Activated CD4-positive, alpha-beta memory T cell treated with anti-CD3 and anti-CD28 coated beads for 36 hours (primary cell): ENCODE measurements at places on chromosomes 5 and 9. TPM values are rescaled to one million over a fixed set of nuclear protein-coding genes. Genes with fewer than 3 reads are reported as not detected.

NIPBL gene
- total RNA-seq, result 40.4 TPM

SPINK13 gene
- not detected for total RNA-seq

TAF11L11 gene
- not detected for total RNA-seq

ADCY2 gene
- not detected for total RNA-seq

CCDC192 gene
- total RNA-seq, result not detected

NUTM2G gene
- not detected for total RNA-seq

GRCh38 chr9:132003319-132003704, 76.4 kb downstream of the MED27 start:
- no peak for DNase-seq

- no peak for DNase-seq
These were observed 160.5 kb downstream of the EPB41L4A start for GRCh38 chr5:112258571-112258970.

GRCh38 chr9:116632990-116633838, 53.9 kb upstream of the TRIM32 start:
- no peak for DNase-seq

DNA sequence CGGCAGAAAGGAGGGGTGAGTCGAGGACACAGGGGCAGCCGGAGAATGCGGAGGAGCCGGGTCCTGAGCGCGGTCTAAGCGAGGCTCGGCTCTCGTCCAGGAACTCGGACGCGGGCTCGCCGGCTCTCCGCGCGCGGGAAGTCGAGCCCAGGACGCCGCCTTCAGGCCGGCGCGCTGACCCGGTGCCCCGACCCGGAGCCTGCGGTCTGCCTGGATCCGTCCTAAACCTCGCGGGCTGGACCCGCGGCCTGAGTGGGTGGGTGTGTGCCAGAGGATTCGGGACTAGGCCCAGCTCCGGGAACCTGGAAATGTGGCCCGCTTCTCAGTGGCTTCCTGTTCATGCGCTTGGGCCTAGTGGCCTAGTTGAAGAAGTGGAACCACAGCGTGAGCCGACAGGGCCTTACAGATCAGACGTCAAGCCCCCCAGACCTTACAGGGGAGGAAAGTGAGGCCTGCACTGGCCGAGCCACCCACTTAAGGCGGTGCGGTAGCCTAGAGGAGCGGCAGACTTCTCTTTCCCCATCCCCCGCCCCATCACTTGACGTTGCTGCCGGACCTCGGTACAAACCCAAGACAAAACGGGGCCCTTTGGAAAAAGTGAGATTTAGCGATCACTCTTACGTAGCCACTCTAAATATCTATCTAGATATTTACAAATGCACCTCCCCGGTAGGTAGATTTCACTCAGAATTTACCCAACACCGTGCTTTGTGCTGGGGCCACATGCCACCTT, 1.2 kb downstream of the CDKN2B-AS1 start:
- peak; percentile 28 for DNase-seq

DNA sequence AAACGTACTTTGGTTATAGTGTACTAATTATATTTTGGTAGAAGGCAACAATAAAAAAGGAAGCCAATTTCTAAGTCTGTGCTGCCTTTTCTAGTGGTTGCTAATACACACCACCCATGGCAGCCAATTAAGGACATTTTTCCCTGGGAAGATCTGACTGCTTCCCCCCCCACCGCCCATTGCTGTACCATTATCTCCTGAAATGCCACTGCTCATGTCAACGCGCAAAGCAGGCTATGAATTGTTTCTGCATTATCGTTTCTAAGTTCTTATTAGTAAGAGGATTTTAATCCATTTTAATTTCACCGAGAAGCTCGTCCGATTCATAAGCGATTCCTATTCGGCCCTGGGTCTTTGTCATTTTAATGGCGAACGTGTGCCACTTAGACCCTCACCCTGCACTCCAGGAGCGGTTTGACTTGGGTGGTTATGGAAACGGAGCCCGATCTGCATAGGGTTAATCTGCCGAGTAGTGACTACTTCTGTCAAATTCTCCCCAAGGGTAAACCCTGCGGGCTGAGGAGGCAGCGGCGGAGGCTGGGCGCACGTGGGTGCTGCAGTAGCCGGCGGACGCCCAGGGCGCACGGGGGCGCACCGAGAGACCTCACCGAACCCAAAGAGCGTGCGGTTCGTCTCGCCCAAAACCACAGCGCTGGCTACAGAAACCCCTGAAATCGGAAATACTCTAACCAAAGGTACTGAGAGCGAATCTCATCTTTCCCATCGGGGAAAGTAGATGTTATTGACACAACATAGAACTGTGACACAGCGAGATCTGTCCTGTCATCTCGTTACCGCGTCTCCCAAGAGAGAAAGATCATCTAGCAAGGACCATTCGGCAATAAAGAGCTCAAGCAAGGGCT, 55.8 kb upstream of the SHC3 start:
- peak; percentile 52 for DNase-seq

DNA sequence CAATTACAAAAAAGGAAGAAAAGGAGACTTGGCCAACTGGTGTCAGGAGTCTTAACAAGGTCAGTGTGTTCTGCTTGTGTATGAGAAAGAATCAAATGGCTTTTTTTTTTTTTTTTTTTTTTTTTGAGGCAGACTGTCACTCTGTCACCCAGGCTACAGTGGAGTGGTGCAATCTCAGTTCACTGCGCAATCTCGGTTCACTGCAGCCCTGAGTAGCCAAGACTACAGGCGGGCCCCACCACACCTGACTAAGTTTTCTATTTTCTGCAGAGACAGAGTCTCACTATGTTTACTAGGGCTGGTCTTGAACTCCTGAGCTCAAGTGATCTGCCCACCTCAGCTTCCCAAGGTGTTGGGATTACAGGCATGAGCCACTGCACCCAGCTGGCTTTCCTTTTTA, 3.1 kb upstream of the IL7R start:
- DNase-seq, result peak; percentile 83

GRCh38 chr5:109959652-109960051, 269.9 kb downstream of the MAN2A1 start:
- no peak for DNase-seq

DNA sequence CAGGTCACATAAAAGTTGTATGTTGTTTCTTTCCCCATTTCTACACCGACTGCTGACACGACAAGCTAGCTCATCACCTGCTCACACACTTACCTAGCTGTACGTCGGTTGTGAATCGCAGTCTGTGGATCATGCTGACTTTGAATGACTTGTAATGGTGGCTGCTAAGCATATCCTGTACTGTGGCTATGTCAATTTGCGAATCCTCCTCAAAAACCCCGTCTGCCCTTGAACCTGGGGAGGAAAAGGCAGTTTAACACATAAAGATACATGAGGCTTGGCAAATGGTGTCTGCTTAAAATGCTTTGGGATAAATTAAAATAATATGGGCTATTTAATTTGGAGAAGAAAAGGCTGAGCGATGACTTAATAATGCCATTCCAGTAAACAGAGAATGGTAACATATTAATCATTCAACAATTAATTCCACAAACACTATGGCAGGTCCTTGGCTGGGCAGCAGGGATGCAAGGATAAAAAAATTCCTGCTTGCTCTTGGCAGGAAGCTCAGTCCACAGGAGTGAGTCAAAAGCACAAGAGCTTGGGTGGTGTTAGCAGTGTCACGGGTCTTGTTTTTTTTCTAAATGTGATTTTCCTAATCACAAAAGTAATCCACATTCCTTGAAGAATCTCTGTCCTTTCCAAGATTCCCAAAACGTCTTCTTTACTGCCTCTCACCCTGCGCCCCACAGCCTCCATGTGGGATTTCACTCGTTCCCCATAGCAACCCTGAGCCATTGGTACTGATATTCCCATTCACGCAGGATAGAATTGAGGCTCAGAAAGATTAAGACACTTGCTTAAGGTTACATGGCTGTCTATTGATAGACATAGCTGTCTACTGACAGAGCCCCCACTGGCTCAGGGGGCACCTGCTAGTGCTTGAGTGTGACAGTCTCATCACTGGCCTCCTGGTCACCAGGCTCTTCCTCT, 222.4 kb downstream of the MAPKAP1 start:
- no peak for DNase-seq

DNA sequence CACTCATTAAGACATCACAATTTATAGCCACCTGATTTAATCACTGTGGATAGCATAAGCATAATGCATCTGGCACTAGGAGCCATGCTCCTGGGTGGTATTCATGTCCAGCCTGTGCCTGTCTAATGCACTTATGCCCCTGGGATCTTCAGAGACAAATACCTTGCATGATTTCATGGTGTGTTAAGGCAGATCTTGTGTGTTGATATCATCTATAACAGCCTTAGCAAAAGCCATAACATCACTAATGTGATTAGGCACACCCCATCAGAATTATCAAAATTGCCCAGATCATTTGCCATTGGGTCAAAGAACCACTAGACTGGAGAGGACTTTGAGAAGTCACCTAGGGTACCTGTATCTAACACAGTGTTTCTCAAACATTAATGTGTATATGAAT, 43.7 kb upstream of the SELENOP start:
- DNase-seq, result no peak

DNA sequence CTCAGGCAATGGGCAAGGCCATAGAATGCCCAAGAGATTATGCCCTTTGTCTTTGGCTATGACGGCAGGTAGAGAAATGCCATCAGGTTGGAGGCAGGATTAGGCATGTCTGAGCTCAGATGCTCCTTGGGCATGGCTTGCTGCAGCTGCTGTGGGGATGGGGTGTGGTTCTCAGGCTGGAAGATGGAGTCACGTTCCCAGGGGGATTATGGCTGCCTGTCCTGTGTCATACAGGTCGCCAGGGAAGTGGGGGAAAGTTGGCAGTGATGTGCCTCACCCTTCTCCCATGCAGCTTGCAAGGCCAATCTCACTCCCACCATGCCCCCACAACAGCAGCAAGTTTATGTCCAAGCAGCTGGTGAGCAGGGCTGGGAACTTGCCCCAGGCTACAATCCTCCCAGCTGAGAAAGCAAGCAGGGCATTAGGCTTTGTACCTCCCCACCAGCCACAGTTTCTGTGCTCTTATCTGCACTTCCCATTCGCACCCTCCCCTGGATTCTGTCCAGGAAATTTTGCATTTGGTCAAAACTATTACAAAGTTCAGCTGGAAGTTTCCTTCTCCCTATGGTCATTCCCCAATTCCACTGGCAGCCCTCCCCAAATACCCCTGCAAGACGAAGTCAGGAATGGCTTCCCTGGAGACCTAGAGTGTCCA, 1788.0 kb upstream of the NUDT12 start:
- DNase-seq, result no peak

DNA sequence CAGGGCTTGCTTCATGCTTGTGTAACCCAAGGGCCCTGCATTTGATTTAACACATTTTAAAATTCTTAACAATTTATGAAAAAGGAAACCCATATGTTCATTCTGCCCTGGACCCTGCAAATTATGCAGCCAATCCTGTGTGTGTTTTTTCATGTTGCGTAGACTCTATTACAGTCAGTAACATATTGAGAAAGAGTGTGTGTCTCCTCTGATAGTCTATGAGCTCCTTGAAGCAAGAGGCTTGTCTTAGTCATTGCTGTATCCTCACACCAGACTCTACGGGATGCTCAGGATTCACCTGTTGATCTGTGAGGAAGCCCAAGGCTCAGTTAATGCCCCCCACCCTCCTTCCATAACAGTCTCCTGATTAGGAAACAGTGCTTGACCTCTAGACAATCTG, 177.3 kb upstream of the DMAC1 start:
- DNase-seq, result no peak

- DNase-seq, result no peak
These were observed 118.6 kb downstream of the KIAA0825 start for GRCh38 chr5:94499806-94500205.

GRCh38 chr5:150347003-150347402, 10.5 kb upstream of the TCOF1 start:
- no peak for DNase-seq

DNA sequence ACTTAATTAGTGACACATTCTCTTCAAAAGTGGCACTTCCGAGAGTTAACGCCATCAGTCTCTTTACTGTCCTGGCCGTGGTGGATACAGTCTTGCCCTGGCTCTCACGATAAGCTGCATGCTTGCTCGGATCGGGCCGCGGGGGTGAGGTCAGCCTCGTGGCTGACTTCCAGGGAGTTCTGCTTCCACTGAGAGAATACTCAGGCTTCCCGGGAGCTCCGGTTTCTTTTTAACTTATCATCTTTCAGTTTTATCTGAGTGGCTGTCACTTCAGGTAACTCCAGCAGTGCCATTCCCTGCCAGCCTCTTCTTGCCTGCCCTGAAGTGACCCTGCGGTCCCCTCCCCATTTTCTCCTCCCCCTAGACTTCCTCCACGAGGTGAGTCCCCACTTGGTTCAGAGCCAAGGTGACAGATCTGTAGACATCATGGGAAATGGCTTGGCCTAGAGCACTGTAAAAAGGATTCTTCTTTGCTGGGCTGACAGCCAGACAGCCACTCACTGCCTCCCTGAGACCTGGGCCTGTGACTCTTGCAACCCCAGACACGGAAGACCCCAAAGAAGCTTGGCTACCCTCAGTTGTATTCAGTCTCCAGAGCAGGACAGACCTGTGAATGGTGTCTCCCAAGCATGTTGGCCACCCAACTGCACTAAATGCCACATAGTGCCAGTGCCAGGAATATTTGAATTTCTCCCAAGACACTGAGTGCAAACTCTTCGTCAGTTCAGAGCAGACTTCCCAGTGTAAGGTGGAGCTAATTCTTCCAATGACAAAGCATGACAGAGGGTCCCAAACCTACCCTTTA, 95.1 kb downstream of the DAPK1 start:
- DNase-seq, result no peak

GRCh38 chr9:91628892-91629291, 205.3 kb upstream of the NFIL3 start:
- DNase-seq, result no peak
